Mesendoderm (in vitro differentiated cells): ENCODE measurements at places on chromosomes 5 and 9.

- no peaks in the 10 kb centered on the region for H3K27me3 ChIP-seq
- no peaks in the 10 kb centered on the region for H3K4me1 ChIP-seq
- no peak overlapping the region for H3K4me3 ChIP-seq
- DNase-seq, result no peak
- H3K27ac ChIP-seq, result no peak overlapping the region
Measured at GRCh38 chr5:106730912-106731311, 939.8 kb downstream of the EFNA5 start.

DNA sequence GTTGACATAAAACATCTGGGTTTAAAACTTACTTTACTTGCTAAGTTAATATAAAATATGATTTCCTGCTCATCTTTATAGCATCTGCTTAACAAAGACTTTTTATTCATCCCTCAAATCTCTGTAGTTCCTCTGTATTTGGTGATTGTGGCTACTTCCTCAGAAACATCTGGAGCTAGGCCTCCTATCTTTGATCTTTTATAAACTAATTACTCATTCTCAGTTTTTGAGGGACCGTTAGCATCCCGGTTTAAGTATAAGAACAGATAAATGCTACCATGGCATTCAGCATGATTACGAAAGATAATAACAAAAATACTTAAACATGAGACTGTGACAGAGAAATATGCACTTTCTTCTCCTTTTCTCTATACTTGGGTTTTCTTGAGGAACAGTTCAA, 85.3 kb downstream of the SLC38A9 start:
- H3K27ac ChIP-seq, result no peak overlapping the region
- H3K36me3 ChIP-seq, result no peaks in the 10 kb centered on the region
- H3K4me3 ChIP-seq, result no peak overlapping the region

DNA sequence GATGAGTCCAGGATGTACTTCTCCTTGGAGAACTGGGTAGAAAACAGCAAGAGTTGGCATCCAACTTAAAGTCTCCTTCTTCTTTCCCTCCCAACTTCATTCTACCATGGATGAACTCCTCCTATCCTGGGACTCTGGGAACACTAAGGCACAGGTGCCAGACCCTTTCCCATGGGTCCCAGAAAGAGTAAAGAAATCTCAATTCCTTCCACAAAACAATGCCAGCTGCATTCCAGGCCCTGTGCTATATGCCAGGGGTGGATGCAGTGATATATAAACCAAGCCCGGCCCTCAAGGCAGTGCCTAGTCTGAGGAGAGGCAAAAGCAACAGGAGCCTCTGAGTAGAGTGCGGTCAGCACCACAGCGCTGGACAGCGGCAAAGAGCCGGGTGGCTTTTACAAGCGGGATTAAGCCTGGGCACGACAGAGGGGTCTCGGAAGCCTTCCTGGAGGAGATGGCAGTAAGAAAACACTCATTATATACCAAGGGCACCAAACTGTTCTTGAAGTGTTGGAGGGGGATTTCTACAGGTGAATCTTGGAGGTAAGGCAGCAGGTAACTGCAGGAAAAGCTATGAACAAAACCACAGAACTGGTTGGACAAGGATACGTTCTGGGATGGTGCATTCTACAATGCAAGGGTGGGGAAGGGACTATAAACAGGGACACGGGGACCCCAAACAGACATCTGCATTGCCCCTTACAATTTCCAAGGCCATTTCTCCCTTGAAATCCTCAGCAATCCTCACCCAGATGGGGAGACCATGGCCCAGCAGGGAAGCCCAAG, 16.4 kb upstream of the TOR2A start:
- no peak overlapping the region for H3K4me3 ChIP-seq
- no peaks in the 10 kb centered on the region for H3K36me3 ChIP-seq
- H3K27ac ChIP-seq, result no peak overlapping the region
- peaks cover 3% of the 10 kb centered on the region for H3K27me3 ChIP-seq

GRCh38 chr5:52767217-52767743, 20.4 kb upstream of the ITGA1 start:
- no peak overlapping the region for H3K27ac ChIP-seq
- no peaks in the 10 kb centered on the region for H3K36me3 ChIP-seq
- H3K4me1 ChIP-seq, result no peaks in the 10 kb centered on the region
- H3K4me3 ChIP-seq, result no peak overlapping the region
- no peak for DNase-seq

- H3K4me1 ChIP-seq, result no peaks in the 10 kb centered on the region
- H3K27me3 ChIP-seq, result no peaks in the 10 kb centered on the region
- no peak overlapping the region for H3K4me3 ChIP-seq
- H3K27ac ChIP-seq, result no peak overlapping the region
- H3K36me3 ChIP-seq, result no peaks in the 10 kb centered on the region
Measured at GRCh38 chr9:123345567-123345955, 10.4 kb upstream of the CRB2 start.

DNA sequence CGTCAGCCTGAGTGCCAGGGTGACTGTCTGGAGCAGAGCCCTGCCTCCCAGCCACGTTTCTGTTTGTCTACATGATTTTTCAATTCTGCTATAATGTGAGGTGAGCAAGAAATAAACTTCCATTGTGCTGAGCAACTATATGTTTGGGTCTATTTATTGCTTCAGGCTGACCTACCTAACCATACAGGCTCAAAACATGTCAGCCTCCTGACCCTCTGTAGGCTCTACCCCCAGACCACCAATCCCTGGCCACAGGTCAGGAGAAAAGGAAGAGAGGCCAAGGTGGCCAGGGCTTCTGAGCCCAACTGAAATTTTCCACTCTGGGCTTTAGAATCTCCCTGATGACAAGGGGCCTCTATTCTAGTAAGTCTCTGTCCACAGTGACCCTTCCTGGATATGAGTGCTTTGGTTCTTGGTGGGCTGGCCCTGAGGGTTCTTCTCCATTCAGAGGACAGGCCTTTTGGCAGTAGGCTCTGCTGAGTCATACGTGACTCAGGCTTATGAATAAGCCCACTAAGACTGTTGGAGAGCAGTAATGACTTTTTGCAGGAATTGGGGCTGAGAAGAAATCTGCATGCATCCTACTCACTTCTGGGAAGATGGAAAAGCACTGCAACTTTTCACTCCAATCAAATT, 117.2 kb upstream of the TBCA start:
- H3K27ac ChIP-seq, result no peak overlapping the region
- H3K4me1 ChIP-seq, result no peaks in the 10 kb centered on the region
- no peaks in the 10 kb centered on the region for H3K27me3 ChIP-seq
- DNase-seq, result peak; percentile 70
- H3K36me3 ChIP-seq, result no peaks in the 10 kb centered on the region

- H3K27me3 ChIP-seq, result no peaks in the 10 kb centered on the region
- no peaks in the 10 kb centered on the region for H3K36me3 ChIP-seq
- no peaks in the 10 kb centered on the region for H3K4me1 ChIP-seq
- peak overlapping the region; percentile 12 for H3K4me3 ChIP-seq
Measured at GRCh38 chr9:6680797-6681146, 35.2 kb upstream of the GLDC start.
